Kidney epithelial cell (primary cell): ENCODE measurements at places on chromosomes 16 and 17. TPM values are rescaled to one million over a fixed set of nuclear protein-coding genes. Genes with fewer than 3 reads are reported as not detected.

DNA sequence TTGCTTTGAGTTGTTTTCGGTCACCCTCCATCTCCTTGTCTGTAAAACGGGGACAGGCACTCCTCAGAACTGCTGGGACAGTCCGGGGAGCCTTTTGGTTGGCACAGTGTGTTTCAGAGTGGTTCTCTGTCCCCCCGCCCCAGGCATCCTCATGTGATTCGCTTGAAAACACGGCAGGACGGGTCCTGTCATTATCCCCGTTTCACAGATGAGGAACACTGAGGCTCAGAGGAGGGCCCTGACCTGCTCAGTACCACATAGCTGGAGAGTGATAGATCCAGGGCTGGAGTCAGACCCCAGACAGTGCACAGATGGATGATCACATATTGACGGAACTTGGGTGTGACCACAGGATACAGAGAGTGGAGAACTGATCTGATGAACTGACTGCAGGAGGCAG is 13.5 kb upstream of the ADGRG1 start:
- DNase-seq: no peak

DNA sequence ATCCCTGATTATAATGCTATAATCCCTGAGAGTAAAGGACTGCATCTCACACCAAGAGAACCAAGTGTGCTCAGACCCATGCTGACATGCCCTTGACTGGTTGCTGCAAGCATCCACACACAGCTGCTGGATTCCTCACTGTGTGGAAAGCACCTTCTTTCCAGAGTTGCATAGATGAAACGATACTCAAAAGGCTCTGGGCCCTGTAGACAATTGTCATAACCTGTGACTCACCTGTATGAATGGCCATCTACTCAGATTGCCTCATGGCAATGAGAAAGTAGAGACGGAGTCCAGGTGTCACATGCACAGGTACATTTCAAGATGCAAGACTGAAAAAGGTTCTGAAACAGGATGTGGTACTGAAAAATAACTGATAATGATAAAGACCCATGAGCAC is 58.1 kb downstream of the MPHOSPH6 start:
- DNase-seq: no peak

TMEM204 gene
- total RNA-seq: 1.2 and 4.0 TPM in 2 replicates

GPS2 gene
- total RNA-seq: 73.5 and 76.0 TPM in 2 replicates

KCNJ2 gene
- 0.79 and 0.82 TPM in 2 replicates for total RNA-seq
